ENCODE measurements at places on chromosomes 2 and 18.

GRCh38 chr2:152466041-152466440 is 131.1 kb downstream of the FMNL2 start:
- DNase-seq, result peak; percentile 13

DNA sequence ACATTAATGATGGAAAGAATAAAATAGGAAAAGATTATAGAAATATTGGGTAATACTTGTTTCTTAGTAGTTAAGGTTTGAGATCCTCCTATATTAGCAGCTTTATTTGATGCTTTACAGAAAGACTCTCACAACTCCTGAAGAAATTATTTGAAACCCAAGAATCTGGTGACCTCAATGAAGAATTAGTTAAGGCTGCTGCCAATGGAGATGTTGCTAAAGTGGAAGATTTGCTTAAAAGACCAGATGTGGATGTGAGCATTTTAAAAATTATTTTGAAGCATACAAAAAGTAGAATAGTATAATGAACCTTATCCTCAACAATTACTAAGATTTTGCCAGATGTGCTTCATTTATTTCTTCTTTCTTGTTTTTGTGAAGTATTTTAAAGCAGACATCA is 59.1 kb downstream of the MIB1 start:
- DNase-seq, result no peak

DNA sequence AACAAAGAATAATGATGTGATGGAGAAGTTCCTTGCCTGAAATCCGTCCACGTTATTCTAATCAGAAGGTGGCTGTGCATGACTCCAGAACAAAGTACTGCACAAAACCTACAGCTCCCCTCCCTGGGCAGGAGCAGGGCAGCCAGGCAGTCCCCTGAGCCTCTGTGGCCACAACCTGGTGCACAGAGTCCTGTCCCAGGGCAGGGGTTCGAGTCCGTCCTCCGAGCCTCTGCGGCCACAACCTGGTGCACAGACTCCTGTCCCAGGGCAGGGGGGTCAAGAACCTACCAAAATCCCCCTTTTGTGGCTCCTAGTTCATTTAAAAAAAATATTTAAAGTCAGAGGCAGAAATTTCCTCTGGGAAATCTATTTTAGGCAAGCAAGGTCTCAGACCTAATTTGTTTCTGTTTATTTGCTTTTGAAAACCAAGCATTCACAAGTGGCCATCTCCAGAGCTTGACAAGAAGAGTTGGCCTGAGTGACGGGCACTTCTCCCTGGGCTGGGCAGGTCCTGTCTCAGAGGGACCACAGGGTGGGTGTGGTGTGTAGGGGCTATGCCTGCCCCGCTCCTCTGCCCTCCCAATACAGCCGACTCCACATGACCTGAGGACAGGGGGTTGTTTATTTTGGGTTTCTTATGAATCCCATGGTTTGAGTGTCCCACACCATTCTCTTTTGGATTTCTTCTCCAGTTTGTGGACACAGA is 255.9 kb upstream of the PXDN start:
- DNase-seq, result no peak

DNA sequence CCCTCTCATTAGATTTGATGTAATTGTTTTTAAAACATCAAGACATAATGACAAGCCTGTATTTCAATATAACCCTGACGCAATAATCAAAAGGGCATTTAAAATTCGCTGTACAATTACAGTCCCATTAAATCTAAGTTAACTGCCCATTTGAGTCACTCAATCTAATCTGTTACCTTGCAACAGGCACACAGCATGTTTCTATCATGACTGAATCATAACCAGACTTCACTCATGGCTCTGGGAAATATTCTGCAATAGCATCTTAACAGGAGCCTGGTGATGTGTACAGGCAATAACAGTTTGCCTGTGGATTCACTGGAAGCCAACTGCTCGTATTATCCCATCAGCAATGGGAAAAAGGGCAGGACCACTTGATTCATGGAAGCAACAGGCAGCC is 142.3 kb upstream of the NCKAP5 start:
- peak; percentile 42 for DNase-seq

DNA sequence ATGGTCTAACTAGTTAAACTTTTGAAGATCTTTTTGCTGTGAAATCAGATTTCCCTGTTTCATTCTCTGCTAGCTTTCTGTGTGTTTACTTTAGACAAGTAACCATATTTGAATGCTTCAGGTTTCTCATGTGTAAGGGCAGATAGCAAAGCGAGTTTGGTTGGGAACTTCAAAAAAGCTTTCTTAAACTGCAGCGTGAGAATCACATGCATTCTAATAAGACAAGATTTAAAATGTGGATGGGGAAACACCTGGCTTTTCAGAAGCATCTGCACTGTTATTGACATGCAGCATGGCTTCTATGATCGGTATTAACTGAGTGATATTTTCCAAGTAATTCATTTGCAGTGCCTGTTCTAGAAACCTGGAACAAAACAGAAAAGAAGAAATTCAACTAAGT is 119.3 kb downstream of the ABCA12 start:
- no peak for DNase-seq

Data from PC-3 (cell line).